ENCODE measurements at places on chromosomes 16 and 17.

DNA sequence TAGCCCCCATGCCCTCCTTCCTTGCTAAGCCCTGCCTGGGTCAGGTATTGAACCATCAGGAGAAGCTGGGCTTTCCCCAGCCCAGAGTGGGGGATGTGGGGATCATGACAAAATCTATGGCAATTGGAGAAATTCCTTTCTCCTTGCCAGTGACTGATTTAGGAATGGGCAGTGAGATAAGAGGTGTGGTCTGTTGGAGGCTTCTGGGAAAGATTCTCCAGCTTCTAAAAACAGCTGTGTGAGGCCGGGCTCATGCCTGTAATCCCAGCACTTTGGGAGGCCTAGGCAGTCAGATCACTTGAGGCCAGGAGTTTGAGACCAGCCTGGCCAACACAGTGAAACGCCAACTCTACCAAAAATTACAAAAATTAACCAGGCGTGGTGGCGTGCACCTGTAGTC is 69.1 kb downstream of the SRCIN1 start:
- no peak for DNase-seq

DNA sequence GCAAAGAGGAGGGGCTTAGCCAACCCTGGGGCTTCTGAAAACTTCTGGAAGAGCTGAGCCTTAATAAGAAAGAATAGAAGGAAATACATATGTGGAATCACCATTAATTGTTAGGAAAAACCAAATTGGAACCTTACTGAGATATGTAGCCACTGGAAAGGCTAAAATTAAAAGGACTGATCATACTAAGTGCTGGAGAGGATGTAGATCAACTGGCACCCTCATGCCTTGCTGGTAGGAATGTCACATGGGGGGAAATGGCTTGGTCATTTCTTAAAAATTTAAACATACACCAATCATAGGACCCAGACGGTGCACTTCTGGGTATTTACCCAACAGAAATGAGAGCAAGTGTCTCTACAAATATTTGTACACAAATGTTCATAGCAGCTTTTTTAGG is 11.1 kb downstream of the BMERB1 start:
- no peak for DNase-seq

DNA sequence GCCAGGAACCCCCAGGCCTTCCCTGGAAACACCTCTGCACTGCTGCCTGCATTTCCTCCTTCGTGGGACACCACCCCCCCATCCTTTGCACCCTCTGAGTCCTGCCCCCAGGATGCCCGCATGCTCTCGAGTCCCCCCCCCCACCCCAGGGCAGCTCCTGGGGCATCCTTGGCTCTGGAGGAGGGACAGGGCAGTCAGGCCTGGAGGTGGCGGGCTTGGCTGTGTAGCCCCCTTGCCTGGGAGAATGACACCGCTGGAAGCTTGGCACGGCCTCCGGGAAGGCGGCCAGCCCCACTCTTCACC is 98.9 kb upstream of the GSE1 start:
- DNase-seq = no peak

DNA sequence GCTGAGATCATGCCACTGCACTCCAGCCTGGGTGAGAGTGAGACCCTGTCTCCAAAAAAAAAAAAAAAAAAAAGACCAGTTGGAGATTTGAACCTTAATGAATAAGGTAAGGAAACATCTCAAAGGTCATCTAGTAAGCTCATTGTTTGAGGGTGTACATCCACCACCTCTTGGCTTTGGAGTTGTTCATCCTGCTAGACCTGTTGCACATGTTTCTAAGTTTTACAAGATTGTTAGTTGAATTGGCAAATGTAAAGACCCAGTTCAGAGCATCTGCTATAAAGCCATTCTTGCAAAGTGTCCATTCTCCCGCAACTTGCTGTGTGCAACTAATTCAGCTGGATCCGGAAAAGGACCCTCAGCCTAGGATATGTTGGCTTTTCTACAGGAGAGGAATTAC is 1.5 kb downstream of the PSMD7 start:
- no peak for DNase-seq

- no peak for DNase-seq
Measured at GRCh38 chr16:15885560-15886001, 2.8 kb downstream of the CEP20 start.

- DNase-seq = peak; percentile 81
Measured at GRCh38 chr16:23948949-23949411, 113.2 kb downstream of the PRKCB start.

- DNase-seq = no peak
Measured at GRCh38 chr17:63718988-63719387, 19.1 kb upstream of the LIMD2 start.
